ENCODE measurements at places on chromosomes 2 and 18.

- DNase-seq = no peak
These were observed 622.6 kb downstream of the EPHA4 start for GRCh38 chr2:220949466-220949865.

DNA sequence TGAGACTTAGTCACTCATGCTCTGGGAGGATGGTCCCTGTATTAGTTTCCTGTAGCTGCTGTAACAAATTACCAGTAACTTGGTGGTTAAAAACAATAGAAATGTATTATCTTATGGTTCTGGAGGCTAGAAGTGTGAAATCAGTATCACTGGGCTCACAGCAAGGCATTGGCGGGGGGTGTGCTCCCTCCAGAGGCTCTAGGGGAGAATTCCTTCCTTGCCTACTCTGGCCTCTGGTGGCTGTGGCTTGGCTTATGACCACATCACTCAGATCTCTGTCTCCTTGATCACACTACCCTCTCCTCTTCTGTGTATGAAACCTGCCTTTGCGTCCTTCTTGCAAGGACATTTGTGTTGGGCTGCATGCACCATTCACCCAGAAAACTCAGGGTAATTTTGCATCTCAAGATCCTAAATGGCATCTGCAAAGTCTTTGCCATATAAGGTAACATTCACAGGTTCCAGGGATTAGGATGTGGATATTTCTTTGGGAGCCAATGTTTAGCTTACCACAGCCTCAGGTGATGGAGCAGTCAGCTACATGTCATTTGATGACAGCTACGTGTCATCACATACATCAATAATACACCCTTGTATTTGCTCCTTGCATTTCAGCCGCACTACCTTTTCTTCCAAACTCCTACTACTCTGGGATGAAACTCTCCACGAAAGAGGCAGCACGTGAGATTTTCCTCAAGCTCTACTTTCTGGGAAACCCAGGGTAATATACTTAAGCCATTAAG is 49.6 kb upstream of the POU3F3 start:
- DNase-seq = no peak

DNA sequence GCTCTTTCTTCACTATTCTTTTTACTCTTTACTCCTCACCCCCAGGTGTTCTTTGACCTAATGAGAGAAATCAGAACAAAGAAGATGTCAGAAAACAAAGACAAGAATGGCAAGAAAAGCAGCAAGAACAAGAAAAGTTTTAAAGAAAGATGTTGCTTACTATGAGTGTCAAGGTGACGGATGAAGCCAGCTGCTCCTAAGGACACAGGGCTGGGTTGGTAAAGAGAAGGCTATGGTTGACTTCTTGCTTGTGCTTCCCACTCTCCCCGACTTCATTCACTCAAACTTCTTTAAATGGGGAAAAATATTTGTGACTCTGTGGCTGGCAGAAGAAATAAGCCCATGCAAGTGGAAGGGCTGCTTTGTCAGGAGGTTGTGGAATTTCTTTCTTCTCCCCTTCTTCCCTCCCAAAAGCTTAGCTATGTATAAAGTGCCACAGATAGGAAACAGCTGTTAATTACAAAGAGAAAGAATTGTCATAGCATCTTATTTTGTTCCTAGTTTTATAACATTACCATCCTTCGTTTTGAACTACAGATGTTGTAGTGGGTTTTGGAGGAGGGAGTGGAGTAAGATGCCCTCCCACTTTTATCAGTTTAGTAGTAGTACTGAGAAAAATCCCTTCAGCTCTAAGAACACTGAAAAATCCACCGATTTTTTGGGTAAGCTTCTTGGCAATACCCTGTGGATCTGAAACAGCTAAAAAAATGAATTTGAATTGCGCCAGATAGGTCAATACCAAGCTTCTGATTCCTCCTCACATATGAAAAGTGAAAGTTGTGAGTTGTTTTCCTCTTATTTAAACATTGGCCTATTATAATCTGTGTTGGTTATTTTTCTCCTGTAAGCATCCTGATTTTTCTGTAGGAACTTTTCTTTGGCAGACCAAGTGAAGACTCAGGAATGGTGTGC is 40.7 kb downstream of the RALB start:
- DNase-seq = no peak

GRCh38 chr2:205864491-205864890 is 182.2 kb downstream of the NRP2 start:
- DNase-seq = no peak

DNA sequence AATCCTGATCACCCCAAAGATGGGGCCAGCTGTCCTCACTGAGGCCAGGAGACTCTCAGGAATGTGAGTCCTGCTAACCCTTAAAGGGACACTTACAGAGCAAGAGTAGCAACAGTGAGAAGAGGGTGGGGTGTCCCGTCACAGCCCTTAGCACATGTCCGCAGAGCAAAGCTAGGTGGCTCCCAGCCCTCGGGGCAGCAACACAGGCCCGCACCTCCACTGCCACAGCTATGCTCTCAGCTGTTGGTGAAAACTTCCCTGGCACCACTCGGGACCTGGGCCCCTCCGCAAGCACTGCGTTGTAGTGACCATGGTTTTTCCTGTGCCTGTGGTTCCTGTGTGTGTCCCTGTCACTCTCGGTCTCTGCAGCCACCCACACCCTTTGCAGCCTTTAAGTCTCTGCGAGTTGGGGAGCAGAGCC is 76.4 kb upstream of the UXS1 start:
- no peak for DNase-seq

DNA sequence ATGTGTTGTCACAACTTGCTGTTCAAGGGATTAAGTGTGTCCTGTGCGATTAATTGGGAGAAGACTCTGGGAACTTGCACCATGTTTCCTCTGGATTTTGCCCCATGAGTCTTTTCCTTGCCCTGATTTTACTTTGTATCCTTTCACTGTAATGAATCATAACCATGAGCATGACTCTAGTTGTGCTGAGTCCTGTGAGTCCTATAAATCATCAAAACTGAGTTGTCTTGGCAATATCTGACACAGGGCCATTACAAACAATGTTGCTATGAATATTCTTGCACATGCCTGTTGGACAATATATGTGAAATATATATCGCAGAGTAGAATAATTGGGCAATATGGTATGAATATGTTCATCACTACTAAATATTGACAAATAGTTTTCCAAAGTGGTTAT is 56.5 kb upstream of the COL5A2 start:
- no peak for DNase-seq

GRCh38 chr18:48790226-48790863 is 160.4 kb downstream of the SMAD7 start:
- DNase-seq = no peak

Data from effector memory CD4-positive, alpha-beta T cell (primary cell).